Activated CD4-positive, alpha-beta memory T cell treated with anti-CD3 and anti-CD28 coated beads, Interleukin-2, amount 10 ng/mL, durations not matched to agents 7 days and 5 days (primary cell): ENCODE measurements at places on chromosomes 5 and 9. TPM values are rescaled to one million over a fixed set of nuclear protein-coding genes. Genes with fewer than 3 reads are reported as not detected.

Gene C1QTNF2
- total RNA-seq, result not detected

Gene EXD3
- total RNA-seq, result 18.1 TPM

Gene TMEFF1
- 0.18 TPM for total RNA-seq

Gene FAF2
- 36.2 TPM for total RNA-seq

Gene ORM2
- not detected for total RNA-seq

Gene IFNK
- total RNA-seq, result not detected

Gene FOXD4L4
- total RNA-seq, result not detected

Gene FOXE1
- total RNA-seq, result not detected

Gene IL33
- not detected for total RNA-seq
